ENCODE measurements at places on chromosomes 2 and 18.

DNA sequence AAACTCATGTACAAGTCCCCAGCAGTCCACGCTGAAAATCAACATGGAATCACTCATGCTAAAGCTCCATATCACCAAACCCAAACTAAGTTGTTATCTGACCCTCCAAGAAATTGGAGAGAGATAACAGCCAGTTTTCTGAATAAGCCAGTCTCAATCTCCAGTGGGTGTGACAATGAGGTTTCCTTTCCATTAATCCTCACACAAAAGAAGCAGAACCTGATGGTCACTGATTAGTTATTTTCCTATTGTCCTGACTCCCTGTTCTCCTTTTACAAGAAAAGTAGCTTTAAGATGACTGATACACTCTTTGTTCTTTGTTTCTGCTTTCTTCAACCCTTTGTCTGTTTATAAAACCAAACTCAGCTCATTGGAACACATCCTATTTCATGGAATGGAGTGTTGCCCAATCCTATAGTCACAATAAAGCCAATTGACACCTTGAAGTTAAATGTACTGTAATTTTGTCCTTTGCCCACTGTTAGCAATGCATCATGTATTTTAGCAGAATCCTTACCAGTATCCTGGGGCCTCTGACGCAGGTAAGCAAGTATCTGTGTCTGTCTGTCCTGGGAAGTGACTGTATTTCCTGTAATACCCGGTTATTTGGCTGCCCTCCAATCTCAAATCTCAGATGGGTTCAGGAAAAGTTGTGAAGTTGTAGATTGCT lies 30.6 kb upstream of the SH3RF3 start:
- peak; percentile 19 for DNase-seq

- no peak for DNase-seq
Measured at GRCh38 chr2:100976645-100977391, 25.3 kb upstream of the RPL31 start.

DNA sequence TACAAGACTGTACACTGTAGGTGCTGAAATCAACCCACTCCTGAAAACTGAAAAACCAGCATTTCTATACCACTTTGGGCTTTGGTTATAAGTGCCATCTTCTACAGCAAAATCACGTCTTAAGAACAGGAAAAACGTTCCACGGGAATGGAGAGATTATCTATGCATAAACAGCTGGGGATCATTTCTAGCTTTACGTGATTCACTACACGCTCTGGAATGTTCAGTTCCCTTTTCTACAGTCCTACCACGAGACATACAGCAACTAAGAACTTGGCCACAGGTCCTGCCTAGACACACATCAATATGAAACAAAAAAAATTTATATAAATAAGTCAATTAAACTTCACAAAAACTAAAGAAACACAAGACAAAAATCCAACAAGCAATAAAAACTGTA lies 3.6 kb downstream of the CXCR4 start:
- no peak for DNase-seq

DNA sequence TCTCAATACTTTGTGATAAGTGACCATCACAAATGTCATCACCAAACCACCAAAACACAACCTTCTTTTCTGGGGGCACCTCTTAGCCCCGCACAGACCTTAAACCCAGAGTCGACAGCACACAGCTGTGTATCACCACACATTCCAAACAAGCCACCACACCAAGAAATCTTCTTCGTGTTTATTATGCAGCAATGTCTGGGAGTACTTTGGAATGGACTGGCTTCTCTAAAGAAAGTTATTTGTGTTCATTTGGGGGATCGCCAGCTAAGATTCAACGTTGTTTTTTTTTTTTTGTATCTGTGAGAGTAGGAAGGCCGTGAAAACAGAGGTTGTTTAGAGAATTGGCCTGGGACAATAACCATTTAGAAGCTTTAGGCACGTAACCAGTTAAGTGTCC lies 1.1 kb upstream of the MTA3 start:
- DNase-seq = peak; percentile 23

- peak; percentile 21 for DNase-seq
Measured at GRCh38 chr2:196925051-196925767, 1.3 kb downstream of the PGAP1 start.

- DNase-seq = peak; percentile 38
Measured at GRCh38 chr2:221572821-221573429, 821 bp upstream of the EPHA4 start.

DNA sequence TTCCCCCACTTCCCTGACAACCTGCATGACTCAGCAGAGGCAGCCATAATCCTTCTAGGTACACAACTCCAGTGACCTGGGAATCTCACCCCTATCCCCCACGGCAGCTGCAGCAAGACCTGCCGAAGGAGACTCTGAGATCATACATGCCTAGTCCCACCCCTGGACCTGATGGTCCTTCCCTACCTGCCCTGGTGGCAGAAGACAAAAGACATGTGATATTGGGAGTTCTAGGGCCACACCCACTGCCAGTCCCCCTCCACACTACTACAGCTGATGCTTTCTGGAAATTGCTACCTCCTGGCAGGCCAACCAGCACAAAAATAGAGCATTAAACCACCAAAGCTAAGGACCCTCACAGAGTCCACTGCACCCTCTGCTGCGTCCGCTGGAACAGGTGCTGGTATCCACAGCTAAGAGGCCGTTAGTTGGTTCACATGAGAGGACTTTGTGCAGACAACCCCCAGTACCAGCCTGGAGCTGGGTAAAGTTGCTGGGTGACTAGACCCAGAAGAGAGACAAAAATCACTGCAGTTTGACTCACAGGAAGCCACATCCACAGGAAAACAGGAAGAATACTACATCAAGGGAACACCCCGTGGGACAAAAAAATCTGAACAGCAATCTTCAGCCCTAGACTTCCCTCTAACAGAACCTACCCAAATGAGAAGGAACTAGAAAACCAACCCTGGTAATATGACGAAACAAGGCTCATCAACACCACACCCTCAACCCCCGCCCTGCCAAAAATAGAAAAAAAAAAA lies 12.5 kb downstream of the MARCO start:
- DNase-seq = no peak

DNA sequence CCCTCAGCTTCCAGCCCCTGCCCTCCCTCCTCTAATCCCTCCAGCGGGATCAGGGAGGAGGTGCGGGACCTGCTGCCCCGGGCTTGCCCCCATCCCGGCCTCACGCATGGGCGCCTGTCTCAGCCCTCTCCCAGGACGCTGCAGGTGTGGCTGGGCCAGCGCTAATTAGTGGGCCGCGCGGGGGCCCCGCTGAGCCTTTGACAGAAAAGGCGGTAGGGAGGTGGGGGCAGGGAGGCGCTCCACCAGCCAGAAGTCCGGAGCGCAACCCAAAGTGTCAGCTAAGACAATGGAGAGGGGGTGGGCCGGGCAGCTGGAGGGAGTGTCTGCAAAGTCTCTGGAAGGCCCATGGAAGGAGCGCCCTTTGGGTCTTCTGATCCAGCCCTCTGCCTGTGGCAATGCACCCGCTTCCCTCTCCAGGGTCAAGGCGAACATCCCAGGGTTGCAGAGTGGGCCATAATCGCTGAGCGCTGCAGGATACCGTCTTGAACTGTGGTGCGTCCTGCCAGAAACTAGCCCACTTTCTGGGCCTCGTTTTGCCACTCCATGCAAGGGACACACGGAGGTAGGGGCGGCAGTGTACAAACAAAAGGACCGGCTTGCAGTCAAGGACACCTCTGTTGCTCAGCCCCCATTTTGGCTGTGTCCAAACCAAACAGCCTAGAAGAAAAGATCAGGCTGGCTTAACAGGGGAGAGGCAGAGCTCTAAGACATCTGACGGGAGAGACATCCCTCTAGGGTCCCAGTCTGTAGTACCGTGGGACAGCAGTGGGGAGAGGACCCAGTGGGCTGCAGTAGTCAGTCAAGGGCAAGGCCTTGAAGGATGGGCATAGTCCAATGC lies 3.5 kb downstream of the ATP6V1B1 start:
- DNase-seq = no peak

DNA sequence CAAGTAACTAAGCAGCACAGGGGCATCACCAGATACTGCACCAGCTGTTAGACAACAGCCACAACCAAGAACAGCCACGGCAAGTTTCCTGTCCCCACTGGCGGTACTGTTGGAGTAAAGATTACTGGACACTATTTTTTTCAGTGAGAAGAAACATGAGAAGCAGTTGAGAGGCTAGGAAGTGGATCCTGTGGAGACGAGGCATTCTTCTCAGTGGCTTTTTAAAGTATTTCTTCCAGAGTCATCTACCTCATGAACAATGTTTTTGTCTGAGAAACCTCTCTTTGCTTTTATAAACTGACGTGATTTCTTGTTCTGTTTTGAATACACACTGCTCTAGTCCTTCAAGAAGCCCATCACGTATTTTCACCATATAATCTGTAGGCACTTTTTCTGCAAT lies 18.8 kb downstream of the TM4SF20 start:
- no peak for DNase-seq

DNA sequence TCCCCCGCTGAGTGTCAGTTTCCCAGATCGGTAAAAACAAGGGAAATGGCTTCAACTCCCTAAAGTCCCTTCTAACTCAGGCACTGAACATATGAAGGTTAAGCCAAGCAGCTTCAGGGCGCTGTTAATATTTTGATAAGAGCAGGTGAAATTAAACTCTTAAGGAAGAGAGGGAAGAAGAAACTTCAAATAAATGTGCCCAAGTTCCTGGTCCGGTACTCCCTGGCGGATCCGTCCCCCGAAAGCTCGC lies 564 bp downstream of the TRABD2A start:
- no peak for DNase-seq

GRCh38 chr2:18900691-18901141 lies 311.3 kb upstream of the NT5C1B start:
- DNase-seq = peak; percentile 75

DNA sequence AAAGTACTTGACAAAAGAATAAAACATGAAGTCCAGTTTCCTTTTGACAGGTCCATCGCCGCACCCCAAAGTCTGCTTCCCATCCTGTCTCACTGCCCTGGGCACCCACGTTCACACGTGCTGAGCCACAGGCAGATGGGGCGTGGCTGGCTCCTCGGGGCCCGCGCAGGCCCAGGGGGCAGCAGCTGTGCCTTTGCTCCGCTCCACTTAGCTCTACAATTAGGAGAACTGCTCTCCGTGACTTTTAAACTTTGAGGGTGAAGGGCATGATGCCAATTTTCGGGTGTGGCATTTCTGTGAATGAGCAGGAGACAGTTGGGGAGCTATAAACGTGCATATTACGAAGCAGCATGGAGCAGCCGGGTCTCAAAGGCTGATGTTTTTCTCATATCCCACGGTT lies 152.4 kb downstream of the TDRD15 start:
- DNase-seq = no peak

DNA sequence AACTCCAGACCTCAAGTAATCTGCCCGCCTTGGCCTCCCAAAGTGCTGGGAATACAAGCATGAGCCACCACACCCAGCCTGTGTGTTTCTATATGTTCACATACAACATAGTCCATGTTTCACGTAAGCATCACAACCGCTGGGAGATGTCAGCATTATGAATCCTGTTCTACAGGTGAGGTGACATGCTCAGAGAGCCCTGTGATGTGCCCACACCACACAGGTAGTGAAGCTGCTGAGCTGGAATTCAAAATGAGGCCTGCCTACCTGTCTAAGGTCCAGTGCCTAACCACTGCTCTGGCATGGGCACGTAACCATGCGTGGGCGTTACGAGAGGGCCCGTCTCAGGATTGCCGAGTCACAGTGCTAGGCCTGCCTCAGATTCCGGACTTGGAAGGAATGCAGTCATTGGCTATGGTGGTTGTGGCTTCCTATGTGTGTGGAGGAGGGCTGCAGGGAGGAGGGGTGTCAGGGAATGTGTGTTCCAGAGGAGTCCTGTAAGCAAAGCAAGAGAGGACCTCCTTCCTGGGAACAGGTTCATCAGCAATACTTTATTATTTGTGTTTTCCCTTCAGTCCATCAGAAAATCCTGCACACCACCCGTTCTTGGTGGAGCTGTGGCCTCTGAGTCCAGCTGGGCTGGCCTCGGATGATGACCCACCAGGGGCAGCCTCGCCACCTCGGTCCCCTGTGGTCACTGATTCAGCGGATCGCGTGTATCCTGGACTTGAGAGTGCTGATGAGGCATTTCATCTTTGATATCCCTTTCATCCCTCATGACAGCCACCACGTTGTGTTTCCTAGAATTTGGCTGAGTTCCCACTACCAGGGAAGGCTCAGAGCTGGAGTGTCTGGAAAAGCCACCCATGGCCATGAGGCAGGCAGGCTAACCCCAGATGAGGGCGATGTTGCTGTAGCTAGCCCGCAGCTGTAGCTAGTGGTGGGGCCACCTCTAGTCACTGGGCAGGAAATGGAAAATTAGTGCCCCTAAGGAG lies 31.1 kb downstream of the HK2 start:
- peak; percentile 47 for DNase-seq

DNA sequence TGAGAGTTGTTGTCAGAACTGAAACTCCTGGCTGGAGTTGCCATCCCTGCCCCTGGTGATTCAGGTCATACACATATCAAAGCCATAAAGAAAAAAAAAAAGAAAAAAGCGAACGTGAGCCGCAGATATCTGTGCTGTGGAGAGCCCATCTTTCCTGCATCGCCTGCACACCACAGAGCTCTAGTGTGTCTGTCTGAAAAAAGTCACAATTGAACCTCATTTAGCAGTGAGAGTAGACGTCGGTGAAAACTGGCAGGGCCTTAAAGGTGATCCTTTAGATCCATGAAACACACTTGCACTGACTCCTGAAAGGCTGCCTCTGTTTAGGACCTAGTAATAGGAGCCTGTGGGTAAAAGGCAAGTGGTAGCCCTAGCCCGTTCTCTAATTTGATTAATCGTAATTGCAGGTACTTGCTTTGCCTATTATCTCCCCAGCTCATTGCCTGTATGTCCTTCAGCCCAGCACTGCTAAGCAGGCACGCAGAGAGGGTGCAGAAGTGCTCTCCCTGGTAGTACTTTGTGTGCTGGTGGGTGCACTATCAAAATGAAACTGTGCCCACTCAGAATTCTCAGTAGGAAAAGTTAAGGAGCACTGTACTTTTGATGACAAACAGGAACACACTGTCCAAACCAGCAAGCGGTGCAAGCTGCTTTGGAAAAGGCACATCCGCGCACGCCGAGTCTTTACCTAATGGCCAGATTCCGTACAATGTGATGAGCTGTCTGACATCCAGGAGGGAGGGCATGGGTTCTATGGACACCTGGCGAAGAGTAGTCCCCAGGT lies 103.5 kb upstream of the ASB18 start:
- DNase-seq = no peak

- no peak for DNase-seq
Measured at GRCh38 chr2:66930339-66931220, 466.6 kb upstream of the ETAA1 start.

GRCh38 chr2:70529610-70530009 lies 24.0 kb downstream of the TGFA start:
- DNase-seq = no peak

DNA sequence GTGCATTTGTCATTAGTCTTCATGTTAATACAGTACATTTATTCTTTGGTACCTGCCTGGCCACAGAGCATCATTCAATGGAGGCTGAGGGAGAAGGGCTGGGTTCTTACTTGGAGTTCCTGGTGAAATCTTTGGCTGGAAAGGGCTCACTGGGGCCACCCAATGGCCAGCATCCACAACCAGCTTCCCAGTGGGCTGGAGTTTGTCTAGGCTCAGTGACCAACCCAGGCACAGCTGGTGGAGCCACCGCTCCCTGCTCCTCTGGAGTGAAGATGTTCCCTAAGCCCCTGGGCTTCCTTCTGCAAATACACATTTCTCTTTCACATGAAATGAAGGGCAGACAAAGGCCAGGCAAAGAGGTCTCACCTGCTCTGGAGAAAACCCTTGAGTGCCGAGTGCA lies 34.4 kb downstream of the EHD3 start:
- no peak for DNase-seq
